Hippocampal formation (tissue), 2 donors: ENCODE measurements at places on chromosomes 1 and 21.

DNA sequence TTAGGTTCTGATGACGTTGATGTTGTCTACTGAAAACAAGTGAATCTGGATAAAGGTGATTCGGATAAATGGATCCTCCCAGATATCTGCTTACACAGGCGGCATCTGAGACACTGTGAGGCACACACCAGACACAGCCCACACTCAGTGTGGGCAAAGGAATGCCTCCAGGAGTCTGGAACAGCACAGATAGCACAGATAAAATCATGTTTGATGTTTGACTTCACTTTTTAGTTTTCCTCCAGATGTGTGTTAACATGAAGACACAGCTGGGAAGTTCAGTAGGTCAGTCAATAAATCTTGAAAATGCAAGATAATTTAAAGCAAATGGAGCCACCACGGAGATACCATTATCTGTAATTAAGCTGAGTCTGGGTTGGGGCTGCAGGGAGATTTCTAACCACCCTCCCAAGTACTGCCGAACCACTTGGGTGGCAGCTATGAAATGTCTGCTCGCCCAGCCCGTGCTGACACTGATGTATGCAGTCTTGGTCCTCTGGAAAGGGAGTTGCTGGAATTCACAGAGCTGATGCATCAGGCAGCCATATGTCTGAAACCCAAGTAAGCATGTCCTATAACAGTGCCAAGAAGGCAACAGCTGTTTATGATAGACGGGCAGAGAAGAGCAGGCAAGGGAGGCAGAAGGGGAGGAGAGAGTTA lies 11.7 kb downstream of the CAPN9 start:
- no peak for DNase-seq

DNA sequence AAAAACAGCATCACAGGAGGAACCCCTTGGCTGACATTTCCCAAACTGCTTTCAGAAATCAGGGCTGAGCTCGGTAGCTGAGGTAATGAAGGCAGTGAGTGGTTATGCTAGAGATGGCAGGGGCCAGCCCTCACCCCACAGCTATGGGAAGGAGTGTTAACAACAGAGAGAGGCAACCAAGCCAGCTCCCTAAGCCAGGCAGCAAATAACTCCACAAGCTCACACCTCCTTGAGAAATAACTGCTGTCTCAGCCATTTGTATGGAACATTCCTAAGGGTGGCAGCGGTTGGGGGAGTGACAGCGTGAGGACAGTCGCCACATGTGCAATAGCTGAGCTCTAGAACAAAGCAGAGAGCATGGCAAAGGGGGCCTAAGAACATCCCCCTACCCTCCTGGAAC lies 42.6 kb downstream of the LMX1A start:
- no peak for DNase-seq

GRCh38 chr1:20787840-20788795 lies 1.0 kb upstream of the HP1BP3 start:
- no peak for DNase-seq

- no peak for DNase-seq
These were observed 181.3 kb downstream of the ATP6V1G3 start for GRCh38 chr1:198359024-198359653.

DNA sequence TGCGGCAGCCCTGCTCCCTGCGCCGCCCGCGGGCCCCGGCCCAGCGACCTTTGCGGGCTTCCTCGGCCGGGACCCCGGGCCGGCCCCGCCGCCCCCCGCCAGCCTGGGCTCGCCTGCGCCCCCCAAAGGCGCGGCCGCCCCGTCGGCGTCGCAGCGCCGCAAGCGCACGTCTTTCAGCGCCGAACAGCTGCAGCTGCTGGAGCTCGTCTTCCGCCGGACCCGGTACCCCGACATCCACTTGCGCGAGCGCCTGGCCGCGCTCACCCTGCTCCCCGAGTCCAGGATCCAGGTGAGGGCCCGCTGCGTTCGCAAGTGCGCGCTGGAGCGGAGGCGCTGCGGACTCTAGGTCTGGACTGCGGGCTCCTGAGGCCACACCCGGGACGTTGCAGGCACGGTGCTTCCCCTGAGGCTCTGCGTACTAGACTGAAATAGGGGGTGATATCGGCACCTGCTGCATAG lies 351 bp downstream of the MIXL1 start:
- DNase-seq = no peak

- no peak for DNase-seq
These were observed 137.4 kb upstream of the GRIK3 start for GRCh38 chr1:37171691-37172090.

GRCh38 chr1:4573526-4573925 lies 80.9 kb upstream of the AJAP1 start:
- DNase-seq = no peak

DNA sequence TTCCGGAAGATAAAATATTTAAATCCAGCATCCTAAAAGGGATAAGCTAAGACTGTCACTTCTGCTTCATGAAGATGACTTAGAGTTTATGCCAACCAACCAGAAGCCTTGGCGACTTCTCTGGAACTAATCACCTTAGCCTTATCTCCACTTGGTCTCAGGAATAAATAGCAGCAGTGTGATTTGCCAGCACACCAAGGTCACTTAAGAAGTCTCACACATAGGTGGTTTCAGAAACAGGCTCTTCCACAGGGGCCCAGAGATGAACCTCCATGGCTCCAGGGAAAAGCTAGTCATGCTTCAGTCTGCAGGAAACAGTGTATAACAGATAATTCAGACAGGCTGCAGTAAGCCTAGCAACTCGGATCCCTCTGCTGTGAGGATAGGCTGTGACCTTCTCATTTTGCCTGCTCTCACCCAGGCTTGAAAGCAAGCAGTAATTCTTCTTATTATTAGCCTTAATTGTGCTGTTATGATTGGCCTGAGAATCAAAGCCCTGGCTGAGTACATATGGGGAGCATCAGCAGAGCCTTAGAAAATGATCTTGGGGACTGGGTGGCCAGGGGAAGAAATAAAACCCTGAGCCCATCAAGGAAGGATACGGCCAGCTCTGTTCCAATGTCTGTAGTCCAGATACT lies 84.7 kb downstream of the WLS start:
- no peak for DNase-seq

DNA sequence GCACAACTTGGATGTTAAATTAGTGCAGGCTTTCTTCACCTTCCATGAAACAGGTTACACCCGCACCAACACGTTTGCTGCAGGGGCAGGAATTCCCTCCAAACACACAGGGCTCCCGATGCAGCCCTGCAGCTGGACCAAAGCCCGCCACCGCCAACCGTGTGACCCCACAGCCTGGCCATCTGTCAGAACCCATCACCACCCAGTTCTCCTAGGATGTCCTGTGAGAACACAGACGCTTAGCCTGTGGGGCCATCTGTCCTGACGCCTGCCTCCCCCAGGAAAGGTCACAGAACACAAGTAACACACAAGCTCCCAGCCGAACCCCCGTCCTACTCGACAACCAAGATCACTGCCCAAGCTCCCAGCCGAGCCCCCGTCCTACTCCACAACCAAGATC lies 108.1 kb downstream of the NPHP4 start:
- DNase-seq = no peak

DNA sequence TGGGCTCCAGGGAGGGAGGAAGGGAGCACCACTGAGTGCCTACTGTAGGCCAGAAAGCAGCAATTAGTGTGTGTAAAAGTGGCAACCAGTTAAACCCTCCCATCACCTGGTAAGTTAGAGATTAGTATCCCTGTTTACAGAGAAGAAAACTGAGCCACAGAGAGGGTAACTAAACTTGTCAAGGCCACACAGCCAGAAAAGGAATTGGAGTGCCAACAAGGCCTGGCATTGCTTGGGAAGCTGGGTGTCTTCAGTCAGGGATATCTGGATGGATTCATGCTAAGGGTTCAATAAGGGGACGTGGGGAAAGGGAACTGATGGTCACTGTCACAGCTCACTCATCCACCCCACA lies 23.6 kb upstream of the ADGRB2 start:
- no peak for DNase-seq

- no peak for DNase-seq
These were observed 58.5 kb downstream of the PHACTR4 start for GRCh38 chr1:28428012-28428411.

- no peak for DNase-seq
These were observed 651.8 kb downstream of the LMO4 start for GRCh38 chr1:87980494-87980893.

GRCh38 chr1:226407199-226407496 lies 745 bp downstream of the PARP1 start:
- no peak for DNase-seq

- no peak for DNase-seq
These were observed 89.4 kb upstream of the GPR52 start for GRCh38 chr1:174358344-174358743.

DNA sequence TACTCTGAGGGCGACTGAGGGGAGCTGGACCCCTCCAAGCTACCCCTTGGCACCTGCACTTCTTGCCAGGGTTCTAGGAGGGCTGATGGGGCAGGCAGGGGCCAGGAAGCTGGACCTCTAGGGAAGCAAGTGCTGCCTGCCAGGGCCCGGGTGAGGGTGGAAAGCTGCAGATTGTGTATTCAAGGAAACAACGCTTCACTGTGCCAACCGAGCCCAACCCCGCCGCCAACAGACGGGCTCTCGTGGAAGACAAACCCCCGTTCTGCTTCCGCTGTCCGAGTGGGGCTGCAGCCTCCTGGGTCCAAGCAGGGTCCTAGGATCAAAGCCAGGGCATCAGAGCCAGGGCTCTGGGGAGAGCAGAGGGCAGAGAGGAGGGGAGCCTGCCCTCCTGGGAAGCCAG lies 3.2 kb downstream of the EFHD2 start:
- DNase-seq = no peak

- peak; percentile 9 for DNase-seq
These were observed 4.3 kb upstream of the CHI3L2 start for GRCh38 chr1:111223126-111223685.

GRCh38 chr1:86972262-86972661 lies 57.8 kb downstream of the HS2ST1 start:
- no peak for DNase-seq

DNA sequence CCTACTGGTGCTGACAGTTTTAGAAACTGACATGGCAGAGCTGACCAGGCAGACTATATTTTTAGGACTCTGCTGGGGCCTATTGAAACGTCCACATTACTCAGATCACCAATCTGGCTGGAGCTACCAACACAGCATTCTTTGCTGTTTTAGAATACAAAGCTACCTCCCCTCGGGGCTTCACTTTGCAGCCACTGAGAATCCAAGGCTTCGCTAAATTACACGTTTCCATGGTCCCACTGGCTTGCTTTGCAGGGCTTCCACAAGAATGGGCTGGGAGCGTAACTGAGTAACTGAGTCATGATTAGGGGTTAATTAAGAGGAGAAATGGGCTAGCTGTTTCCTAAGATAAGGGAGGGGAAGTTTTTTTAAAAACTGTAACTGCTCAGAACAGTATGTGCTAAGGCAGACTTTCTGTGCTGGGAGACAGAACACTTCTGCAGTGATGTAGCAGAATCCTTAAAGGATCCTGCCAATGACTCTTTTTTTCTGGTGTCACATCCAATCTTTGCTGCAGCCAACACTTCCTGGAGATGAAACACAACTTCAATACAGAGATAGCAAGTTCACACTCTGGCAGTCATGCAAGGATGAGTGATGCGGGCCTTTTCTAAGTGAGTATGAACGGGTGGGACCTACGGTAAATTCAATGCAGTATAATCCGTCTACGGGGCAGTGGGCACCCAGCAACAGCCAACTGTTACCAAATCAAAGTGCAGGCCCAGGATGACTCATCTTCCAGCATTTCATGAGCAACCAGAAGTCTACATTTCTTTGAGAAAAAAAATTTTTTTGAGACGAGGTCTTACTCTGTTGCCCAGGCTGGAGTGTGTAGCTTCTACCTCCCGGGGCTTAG lies 21.5 kb downstream of the NDUFS5 start:
- peak; percentile 18 for DNase-seq

GRCh38 chr1:160520582-160520981 lies 2.5 kb downstream of the SLAMF6 start:
- no peak for DNase-seq

- DNase-seq = no peak
These were observed 11.0 kb downstream of the GADD45A start for GRCh38 chr1:67695963-67696362.

- no peak for DNase-seq
These were observed 33.1 kb downstream of the ZBTB17 start for GRCh38 chr1:15942661-15943327.

GRCh38 chr1:108575375-108575774 lies 15.5 kb downstream of the EEIG2 start:
- no peak for DNase-seq

GRCh38 chr1:85952460-85952859 lies 204.1 kb downstream of the COL24A1 start:
- DNase-seq = no peak

DNA sequence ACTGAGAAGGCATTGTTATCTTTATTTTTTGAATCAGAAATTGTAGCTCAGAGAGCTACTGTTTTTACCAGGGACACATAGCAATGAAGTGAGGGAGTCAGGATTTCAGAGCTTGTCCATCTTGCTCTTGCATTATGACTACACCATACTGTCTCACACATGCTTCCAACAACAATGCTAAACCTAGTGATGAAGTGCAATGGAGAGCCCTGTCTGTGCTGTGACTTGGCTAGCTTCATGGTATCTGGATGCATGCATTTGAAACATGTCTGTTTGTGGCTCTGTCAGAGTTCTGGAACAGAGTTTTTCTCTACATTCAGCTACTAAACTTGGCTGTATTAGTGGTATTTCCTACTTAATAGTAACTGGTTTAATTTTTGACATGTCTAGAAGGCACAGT lies 7.0 kb downstream of the PLPPR4 start:
- DNase-seq = no peak

DNA sequence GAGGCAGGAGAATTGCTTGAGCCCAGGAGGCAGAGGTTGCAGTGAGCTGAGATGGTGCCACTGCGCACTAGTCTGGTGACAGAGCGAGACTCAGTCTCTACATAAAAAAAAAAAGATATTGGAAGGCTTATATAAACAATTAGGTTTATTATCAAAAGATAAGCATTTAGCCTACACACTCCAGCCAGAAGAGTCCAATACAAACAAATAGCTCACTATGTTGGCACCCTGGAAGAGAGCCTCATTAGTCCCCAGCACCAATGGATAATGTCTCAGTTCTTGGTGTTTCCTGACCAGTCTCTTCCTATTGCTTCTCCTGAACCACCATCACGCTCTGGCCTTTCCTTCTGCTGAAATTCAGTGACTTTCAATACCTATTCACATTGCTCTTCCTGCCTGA lies 48.6 kb upstream of the ATP1A1 start:
- DNase-seq = no peak

DNA sequence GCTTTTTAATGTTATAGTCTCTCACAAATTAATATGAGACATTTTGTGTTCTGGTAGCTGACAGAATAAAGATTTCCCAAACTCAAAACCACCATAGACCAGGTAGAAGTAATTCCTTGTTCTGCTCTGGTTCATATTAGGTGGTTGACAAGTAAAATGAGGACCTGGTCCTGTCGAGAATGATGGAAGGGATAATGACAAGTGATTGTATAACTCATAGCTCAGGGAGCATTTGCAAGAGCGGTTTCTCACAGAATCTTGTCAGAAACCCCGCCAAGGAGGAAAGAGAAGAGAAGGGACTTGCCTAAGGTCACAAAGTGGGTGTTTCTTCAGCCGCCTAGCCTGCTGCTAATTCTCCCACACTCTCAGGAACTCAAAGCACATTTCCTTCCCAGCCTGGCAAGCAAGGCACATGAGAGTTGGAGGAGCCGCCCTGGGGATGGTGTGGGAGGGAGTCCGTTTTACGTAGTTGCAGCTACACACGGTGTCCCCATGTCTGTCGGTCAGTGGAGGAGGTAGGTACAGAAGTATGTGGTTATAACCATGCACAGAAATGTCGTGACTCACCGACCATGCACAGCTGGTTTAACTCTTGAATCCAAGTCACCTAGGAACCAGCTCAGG lies 46.5 kb downstream of the SAMD13 start:
- no peak for DNase-seq
